ENCODE measurements at places on chromosomes 4 and X.
A peak's percentile ranks its signal among the peaks of the same experiment; 100 is the strongest.

GRCh38 chr4:142278171-142278570 is 567.9 kb downstream of the INPP4B start:
- DNase-seq = peak; percentile 23

DNA sequence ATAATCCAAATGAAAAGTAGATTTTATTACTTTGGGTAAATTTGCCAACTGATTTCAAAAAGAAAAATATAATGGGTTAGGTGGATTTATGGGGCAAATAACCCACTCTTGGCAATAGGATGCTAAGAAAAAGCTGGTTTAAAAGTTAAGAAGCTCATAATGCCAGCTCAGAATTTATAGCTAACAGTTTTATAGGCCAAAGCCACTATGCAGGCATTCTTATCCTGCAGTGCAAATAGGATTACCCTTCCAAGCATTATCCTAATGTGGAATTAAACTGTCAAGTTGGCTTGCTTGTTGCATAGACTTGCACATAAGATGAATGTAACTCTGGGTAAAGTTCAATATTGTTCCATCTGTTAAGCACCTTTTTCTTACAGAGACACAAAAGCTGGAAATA is 703.0 kb downstream of the PCDH18 start:
- no peak for DNase-seq

DNA sequence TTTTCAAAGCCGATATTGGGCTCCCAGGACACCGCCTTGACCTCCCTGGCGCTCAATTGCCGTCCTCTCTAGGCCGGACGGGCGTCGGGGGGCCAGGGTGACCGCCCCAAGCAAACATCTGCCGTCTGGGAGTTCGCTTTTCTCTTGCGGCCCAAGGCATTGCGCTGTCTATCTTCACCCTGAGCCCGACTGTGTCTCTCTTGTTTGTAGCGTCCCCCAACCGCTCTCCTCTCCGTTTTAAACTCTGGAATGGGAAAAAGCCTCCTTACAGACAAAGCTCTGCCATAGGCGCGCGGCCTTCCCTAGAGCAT is 551 bp upstream of the ARX start:
- DNase-seq = no peak

DNA sequence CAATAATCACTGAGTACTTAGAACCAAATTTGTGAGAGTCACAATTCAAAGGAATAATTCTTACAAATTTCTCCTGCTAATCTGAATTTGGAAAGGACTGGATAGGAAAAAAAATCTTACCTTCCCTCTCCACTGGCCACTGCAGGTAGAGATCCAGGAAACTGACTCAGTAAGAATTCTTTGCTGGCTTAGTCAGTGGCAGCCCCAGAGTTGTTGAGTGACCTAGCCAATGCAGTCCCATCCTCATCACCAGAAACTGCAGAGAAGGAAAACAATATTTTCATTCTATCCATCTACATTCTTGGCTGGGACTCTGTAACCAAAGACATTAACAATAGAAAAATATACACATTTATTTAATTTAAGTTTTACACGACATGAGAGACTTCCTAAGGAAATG is 572.0 kb downstream of the ADGRL3 start:
- DNase-seq = peak; percentile 46

GRCh38 chrX:40485102-40485826 is 95.5 kb upstream of the ATP6AP2 start:
- DNase-seq = no peak

DNA sequence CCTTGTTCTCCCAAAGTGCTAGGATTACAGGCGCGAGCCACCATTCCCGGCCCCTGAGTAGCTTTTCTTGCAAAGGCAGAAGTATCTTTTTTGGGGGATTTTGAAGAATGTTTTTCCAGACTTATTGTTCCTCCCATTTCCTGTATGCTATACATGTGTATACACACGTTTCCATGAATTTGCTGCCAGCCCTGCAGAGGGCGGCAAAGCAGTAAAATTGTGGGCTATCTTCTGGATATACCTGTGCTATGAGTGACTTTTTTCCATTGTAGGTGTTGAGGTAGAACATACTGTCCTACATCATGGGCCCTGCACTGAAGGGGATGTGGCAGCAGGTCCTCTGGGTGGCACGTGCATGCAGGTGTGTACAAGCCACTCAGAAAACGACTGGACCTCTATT is 16.9 kb upstream of the MED28 start:
- DNase-seq = peak; percentile 37

DNA sequence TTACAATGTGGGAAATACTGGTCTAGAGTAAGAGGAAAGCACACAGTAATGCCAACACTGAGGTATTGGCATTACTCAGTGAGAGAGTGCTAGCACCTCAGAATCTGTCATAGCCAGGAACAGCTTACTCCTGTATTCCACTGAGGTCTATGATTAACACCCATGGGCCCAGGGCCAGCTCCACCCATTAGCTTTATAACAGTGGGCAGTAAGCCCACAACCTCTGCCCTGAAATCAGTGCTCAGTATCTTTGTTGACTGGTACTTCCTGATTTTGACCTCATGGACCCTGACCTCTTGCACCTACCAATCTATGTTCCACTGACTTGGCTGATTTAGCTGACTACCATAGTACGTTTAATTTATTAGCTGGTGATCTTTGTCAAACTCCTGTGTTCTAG is 56.1 kb downstream of the LANCL3 start:
- DNase-seq = no peak

- DNase-seq = no peak
Observed at GRCh38 chrX:119816300-119816699, 24.9 kb upstream of the RPL39 start.

DNA sequence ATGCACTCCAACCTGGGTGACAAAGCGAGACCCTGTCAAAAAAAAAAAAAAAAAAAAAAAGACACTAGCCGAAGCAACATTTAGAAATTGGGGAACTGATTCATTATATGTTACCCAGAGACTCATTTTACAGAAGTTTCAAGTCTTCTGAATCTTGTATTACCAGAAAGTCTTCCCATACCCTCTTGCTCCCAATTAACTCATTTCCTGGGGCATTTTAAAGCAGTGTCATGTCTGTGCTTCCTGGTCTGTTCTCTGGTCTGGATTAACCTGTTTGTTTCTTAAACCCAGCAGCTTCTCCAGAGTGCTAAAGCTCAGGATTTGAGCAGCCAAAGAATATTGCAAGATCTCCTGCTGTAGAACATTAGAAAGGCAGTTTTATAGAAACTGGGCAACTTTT is 43.7 kb downstream of the FRMPD3 start:
- DNase-seq = no peak

GRCh38 chr4:186227221-186227620 is at the start of gene KLKB1:
Gene KLKB1 (plus strand): TSS chr4:186227507. CDS start chr4:186228196, 689 bp downstream.
- DNase-seq = no peak

DNA sequence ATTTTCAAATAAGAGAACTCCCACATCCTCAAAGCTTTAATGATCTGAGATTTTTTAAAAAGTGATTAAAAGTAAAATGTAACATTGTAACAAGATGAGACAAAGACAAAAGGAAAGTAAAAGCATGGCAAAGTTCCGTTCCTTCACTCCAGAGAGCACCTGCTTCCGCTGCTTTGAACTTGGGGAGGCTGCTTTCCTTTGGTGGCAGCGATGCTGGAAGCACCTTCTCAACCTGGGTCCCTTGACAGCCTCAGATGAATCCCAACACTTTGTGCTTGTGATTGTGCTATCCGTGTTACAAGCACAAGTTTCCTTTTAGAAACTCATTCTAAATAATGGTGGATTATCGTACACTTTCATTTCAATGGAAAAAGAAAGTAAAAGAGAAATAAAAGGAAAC is 59.7 kb downstream of the HADH start:
- no peak for DNase-seq

DNA sequence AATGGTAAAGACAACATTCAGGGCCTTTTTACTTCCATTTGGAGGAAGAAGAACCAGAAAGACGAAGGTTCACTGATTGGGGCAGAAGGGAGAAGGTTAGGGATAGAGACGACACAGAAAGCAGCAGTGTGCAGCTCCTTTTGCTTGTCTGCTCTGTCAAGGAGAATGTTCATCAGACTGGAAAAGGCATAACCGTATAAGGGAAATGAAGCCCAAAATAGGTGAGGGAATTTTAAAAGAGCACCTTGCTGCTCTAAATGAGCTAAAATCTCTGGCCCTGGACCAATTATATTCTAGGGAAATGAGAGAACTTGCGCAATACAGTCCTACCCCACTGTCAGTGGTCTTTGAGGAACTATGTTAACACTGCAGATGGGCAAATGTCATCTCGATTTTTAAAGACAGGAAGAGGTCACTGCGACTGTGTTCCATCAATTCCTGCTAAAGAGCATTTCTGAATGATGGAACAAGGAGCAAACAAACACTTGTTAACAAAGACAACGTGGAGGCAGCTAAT is 909.8 kb upstream of the FTHL17 start:
- DNase-seq = no peak

DNA sequence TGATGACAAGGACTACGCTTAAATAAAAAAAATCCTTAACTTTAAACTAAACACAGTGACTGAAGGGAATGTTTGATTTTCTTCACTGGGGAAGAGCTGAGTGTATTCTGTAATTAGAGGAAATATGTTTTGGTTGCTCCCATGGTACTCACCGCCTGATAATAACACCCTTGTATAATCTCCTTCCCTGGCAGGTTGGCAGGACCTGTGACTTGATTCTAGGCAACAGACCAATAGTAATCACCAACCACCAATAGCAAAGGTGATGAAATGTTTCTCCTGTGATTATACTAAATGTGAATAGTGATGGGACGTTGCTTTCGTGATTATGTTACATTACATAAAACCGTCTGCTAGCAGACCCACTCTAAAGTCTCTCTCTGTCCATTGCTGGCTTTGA is 536.8 kb upstream of the CPEB2 start:
- no peak for DNase-seq

DNA sequence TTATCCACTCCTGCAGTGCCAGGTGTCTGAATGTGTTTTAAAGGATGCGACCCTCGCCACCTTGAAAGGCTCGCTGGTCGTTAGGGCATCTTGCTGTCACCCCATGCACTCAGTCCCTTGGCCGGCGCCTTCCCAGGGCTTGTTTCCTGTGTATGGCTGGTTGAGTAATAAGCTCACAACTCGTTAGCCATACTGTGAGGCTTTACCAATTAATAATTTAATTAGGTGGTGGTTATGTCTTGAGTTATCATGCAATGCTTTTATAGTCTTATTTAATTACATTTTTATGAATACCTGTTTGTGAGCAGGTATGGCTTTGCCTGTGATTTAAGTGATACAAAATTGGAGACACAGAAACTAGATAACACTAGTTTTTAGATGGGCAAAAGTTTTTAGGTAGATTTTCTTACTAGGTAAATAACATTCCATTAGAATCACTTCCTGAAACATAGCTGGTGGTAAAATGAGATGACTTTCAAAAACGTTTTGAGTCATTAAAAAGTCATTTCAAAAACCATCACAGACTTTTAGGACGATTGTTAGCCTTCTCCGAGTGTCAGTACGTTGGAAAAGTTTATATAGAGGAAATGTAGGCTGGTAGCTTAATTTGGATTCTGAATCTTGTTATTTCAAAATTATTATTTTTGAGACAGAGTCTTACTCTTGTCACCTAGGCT is 18.2 kb downstream of the PTTG2 start:
- peak; percentile 59 for DNase-seq

GRCh38 chr4:78567500-78568060 is 16.0 kb downstream of the ANXA3 start:
- no peak for DNase-seq

DNA sequence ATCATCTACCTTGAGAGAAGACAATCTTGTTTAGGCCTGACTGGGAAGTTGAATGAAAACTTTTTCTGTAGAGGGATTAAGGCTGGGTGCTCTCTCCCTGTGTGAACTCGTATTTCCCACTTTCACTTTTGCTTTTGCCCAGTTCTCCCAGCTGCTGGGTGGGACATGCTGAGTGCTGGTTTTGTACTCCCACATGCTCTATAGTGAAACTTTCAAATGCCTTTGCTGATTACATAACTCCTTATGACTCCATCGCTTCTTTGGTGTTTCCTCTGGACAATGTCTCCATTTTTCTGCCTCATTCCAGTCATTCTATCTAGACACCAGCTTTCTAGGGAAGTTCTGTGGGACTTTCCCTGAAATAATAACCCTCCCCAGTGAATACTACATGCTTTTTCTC is 100.5 kb downstream of the CLNK start:
- DNase-seq = peak; percentile 66

DNA sequence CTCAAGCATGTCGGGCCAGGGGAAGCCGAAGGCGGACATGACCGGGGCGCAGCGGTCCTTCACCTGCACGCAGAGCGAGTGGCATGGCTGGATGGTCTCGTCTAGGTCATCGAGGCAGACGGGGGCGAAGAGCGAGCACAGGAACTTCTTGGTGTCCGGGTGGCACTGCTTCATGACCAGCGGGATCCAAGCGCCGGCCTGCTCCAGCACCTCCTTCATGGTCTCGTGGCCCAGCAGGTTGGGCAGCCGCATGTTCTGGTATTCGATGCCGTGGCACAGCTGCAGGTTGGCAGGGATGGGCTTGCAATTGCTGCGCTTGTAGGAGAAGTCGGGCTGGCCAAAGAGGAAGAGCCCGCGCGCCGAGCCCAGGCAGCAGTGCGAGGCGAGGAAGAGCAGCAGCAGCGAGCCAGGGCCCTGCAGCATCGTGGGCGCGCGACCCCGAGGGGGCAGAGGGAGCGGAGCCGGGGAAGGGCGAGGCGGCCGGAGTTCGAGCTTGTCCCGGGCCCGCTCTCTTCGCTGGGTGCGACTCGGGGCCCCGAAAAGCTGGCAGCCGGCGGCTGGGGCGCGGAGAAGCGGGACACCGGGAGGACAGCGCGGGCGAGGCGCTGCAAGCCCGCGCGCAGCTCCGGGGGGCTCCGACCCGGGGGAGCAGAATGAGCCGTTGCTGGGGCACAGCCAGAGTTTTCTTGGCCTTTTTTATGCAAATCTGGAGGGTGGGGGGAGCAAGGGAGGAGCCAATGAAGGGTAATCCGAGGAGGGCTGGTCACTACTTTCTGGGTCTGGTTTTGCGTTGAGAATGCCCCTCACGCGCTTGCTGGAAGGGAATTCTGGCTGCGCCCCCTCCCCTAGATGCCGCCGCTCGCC is at the start of gene SFRP2:
Gene SFRP2, minus strand, starts transcription at position 671 of the 864 bp plus-strand sequence. Its CDS starts 248 bp downstream, at position 423.
- no peak for DNase-seq

GRCh38 chrX:57918750-57919436 is 8.6 kb upstream of the ZXDA start:
- DNase-seq = peak; percentile 50

- DNase-seq = no peak
Observed at GRCh38 chr4:21011106-21011505, 310.8 kb downstream of the PACRGL start.

DNA sequence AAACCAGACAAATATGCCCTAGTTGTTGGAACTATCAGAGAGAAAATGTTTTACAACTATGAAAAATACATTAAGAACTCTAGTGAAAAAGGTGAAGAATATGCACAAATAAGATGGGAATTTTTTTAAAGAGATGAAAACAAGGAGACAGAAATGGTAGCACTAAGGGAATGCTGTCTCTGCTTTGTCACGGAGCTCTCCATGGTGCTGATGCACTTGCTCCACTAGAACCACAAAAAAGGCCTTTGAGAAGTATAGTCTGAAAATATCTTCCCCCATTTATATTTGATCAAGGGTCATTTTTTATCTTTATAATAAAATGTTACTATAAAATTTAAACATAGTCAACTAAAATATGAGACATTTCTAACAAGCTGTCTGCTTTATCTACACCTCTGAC is 1655.5 kb upstream of the AGA start:
- peak; percentile 48 for DNase-seq

GRCh38 chrX:101482296-101482695 is 3.0 kb upstream of the ARMCX4 start:
- no peak for DNase-seq

Data from ELR (cell line).